ENCODE measurements at places on chromosomes 4 and X.

DNA sequence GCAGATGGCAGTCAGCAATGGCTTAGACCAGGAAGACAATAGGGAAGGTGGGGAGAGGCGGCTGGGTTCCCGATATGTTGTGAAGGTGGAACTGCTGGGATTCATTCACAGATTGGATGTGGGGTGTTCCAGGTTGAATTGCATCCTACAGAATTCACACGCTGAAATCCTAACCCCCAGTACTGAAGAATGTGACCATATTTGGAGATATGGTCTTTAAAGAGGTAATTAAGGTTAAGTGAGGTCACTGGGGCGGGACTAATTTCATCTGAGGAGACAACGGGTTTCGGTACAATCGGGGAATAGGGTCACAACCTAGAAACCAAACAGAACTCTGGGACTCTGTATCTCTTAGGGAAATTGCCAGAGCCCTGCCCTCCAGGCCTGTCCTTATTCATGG, 5.3 kb upstream of the CHRNA9 start:
- no peak for DNase-seq

DNA sequence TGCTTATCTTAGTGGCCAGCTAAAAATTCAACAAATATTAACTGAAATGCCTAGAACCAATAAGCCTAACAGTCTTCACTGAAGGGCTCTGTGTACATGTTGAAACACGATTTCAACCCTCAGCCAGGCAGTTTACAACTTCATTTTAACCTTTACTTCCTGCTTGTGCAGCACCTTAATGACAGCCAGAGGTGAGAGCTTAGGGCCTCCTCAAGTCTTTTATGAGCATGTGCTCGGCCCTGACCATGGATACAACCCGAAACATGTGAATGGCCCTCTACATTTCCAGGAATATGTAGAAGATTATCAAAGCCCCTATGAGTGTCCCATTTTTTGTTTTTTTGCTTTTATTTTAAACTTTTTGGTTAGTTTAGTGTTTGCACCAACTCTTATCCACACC, 88.3 kb downstream of the MSN start:
- no peak for DNase-seq

DNA sequence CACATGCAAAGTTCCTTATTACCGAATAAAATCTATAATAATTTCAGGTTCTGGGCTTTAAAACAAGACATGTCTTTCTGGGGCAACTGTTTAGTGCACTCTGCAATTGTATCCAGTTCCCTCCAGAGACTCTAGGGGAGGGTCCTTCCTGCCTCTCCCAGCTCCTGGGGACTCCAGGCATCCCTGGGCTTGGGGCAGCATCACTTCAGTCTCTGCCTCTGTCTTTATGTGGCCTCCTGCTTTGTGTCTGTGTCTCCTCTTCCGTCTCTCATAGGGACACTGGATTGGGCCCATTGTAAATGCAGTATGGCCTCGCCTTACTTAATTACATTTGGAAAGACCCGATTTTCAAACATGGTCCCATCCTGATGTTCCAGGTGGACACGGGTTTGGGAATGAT, 10.9 kb upstream of the ASMTL start:
- no peak for DNase-seq

- no peak for DNase-seq
Observed at GRCh38 chrX:20265221-20265725, 1.4 kb downstream of the RPS6KA3 start.

DNA sequence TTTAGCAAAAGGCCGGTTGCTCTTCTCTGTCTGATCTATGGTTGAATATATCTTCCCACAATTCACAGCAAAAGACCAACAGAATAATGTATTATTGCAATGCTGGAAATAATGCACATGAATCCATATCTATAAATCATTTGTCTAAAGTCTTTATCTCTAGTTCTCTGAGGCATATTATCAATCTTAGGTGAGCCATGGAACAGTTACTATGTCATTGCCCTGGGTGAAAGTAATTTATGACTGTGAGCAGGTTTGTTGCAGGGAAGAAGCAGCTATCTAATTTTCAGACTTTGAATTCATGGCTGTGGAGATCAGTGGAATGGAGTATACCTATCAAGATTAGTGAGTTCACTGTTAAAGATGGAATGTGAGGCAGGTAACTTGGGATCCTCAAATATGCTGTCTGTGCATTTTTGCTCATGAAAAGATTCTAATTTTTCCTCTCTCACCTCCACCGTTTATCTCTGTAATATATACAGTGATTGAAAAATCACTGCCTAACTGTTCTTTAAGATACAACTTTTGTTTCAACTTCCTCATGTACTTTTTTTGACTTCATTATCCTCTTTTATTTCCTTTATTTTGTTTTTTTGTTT, 256.8 kb upstream of the ARSJ start:
- no peak for DNase-seq

- no peak for DNase-seq
Observed at GRCh38 chr4:99126376-99126775, 17.7 kb downstream of the ADH4 start.

DNA sequence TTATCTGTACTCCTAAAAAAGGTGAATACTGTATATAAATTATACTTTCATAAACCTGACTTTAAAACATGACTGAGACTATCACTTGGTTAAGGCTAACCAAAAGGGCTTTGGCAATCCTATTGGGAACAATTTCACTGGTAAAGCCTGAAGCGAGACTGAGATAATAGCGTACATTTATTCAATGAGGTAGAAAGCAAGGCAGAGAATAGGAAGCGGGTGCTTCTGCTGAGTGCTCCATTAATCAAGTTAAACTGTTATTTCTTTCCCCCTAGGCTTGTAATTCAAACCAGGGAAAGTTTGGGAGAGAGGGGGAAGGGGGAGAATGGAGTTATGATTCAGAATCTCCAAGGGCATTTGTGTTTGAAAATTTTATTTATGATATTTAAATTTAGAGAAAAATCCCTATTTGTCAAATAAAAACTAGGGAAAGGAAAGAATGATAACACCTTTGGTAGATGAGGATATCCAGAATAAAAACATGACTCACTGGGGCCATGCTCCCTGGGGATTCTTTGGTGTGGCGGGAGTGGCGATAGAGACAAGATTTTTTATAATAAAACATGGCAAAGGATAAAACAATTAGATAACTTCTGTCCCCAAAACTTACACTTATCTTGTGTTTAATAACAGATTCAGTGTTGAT, 34.6 kb upstream of the SORBS2 start:
- no peak for DNase-seq

GRCh38 chr4:6454112-6454910, 18.1 kb downstream of the PPP2R2C start:
- DNase-seq, result no peak

GRCh38 chrX:39152106-39152649, 350.9 kb downstream of the MID1IP1 start:
- no peak for DNase-seq

DNA sequence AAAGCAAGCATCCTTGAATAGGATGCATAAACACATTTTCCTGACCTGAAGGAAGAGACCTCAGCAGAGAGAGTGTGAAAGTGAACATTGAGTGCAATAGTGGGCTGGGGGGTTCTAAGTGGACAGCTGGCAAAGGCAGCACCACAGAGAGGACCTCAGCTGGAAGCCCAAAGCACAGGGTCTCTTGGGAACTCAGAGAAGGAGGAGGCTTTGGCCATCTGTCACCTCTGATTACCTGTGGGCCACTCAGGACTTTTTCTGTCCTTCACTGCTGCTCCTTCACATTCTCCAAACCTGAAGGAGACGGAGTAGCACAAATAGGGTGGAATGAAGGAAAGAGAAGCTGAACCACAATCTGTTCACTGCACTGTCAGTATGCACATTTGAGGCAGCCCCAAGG, 37.9 kb upstream of the FAT4 start:
- DNase-seq, result no peak

GRCh38 chr4:88573276-88573980, 18.9 kb upstream of the HERC3 start:
- DNase-seq, result no peak

GRCh38 chrX:13661735-13662288, 8.9 kb downstream of the TCEANC start:
- no peak for DNase-seq

DNA sequence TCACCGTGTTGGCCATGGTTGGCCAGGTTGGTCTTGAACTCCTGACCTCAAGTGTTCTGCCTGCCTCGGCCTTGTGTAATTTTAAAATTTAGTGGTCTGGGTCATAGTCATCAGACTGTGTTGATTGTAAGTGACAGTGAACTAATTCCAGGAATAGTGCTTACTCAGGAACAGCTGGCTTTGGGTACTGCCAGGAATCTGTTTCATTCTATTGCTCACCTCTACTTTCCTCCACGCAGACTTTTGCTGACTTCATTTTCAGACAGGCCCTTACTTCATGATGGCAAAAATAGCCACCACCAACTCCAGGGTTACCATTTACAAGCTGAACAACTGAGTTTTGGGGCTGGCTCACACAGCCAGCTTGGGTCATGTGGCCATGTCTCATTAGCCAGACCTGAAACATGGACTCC, 54.6 kb downstream of the FNIP2 start:
- no peak for DNase-seq

DNA sequence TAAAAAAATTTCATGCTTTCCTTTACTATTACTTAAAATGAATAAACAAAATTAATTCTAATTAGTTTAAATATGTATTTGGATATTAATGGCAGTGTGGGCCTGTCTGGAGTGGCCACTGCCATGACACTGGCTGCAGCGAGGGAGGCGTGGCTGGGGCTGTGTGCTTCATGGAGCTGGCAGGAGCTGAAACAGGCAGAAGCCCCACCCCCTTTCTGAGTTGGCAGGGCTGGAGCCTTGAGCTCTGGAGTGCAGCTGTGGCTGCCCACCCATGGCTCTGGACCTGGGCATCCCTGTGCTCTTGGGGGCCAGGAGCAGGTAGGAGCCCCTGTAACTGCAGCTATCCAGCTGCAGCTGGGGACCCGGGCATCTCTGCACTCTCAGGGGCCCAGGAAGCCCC, 8.2 kb upstream of the HSD17B11 start:
- DNase-seq, result no peak

DNA sequence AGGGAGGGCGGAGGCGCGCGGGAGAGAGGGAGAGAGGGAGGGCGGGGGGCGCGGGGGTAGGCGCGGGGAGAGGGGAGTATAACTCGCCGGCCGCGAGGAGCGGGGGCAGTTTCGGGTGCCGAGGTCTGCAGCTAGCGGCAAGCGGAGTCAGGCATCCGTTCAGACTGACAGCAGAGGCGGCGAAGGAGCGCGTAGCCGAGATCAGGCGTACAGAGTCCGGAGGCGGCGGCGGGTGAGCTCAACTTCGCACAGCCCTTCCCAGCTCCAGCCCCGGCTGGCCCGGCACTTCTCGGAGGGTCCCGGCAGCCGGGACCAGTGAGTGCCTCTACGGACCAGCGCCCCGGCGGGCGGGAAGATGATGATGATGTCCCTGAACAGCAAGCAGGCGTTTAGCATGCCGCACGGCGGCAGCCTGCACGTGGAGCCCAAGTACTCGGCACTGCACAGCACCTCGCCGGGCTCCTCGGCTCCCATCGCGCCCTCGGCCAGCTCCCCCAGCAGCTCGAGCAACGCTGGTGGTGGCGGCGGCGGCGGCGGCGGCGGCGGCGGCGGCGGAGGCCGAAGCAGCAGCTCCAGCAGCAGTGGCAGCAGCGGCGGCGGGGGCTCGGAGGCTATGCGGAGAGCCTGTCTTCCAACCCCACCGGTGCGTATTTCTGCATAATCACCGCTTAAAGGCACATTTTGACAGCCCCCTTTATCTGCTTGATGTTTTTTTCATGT, at the start of gene POU4F2:
TSS of gene POU4F2 (plus strand) at position 108 of the 720 bp plus-strand sequence. CDS start at position 356, 248 bp downstream.
- DNase-seq, result peak; percentile 53

- no peak for DNase-seq
Observed at GRCh38 chr4:117874216-117874615, 160.1 kb upstream of the NDST3 start.

DNA sequence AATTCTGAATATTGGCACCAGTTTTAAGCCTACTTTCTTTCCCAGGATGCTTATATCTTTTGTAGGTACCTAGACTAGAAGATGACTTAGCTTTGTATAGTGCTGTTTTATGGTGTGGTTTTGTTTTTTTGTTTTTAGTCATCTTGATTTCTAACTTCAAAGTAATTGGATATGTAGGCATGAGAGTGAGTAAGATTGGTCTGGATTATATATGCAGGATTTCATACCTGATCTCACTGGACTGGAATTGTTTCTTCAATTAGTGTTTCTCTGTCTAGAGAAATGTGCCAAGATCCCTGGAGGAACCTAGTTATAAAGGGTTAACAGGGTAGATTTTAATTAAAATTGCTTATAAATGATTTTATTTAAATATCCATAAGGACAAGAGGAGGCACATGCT, 23.1 kb downstream of the NAP1L5 start:
- no peak for DNase-seq

- DNase-seq, result no peak
Observed at GRCh38 chrX:133444952-133445831, 29.9 kb upstream of the GPC4 start.

DNA sequence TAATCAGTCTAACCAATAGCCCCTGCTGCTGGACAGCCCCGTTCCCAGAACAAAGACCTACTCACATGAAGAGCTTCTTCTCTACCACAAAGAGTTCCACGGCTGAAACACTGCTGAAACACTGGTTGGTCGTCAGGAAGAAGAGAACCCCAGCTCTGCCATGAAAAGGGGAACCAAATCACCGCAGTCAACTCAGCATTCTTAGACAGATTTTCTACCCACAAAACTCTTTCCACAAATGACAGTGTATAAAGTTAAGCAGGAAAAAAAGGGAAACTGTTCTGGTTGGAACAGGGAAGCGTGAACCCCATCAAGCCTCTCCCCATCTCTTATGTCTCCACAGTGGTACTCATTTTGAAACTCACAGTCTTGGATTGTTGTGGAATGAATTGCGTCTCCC, 57.3 kb downstream of the ABCG2 start:
- DNase-seq, result no peak

DNA sequence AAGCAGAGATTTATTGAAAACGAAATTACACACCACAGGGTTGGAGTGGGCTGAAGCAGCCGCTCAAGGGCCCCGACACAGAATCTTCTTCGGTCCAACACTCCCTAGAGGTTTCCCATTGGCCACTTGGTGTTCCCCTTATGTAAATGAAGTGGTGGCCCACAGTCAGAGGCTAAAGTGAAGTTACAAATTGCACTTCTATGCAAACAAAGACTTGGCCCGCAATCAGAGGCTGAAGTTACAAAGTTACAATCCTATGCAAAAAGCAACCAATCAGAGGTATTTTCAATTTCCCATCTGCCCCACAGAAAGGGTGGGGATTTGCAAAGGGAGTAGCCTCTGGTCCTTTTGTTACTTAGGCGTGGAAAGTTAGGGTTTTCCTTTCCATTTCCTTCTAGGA, 35.7 kb upstream of the SLC25A43 start:
- no peak for DNase-seq

DNA sequence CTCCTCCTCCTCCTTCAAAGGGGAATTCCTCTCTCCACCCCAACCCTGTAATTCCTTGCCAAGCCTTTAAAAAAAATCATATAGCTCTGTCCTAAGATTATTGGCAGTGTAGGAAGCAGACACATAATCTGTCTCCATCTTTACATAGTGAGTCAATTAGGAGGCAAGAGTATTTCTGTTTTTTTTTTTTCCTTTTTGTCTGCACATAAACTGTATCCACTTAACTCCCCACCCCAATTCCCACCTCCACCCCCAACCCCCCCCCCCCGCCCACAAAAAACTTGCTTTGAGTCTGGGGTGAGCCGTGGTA, 182.5 kb downstream of the RASL11B start:
- no peak for DNase-seq
